ENCODE measurements at places on chromosomes 2 and 18.

DNA sequence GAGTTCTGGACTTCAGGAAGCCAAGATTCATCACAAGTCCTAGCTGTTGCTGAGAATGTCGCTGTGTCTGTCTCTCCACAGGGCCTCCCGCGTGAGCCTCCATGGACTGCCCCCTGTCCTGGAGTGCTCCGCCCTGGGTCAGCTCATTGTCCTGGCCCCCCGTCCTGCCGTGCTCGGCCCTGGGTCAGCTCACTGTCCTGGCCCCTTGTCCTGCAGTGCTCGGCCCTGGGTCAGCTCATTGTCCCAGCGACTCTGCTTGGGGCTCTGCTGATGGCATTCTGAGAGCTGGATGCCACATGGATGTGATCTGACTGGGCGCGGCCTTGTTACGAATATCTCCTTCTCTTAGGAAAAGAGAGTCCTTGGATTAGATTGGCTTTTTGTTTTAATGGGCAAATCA lies 78.5 kb downstream of the EIPR1 start:
- no peak for DNase-seq

DNA sequence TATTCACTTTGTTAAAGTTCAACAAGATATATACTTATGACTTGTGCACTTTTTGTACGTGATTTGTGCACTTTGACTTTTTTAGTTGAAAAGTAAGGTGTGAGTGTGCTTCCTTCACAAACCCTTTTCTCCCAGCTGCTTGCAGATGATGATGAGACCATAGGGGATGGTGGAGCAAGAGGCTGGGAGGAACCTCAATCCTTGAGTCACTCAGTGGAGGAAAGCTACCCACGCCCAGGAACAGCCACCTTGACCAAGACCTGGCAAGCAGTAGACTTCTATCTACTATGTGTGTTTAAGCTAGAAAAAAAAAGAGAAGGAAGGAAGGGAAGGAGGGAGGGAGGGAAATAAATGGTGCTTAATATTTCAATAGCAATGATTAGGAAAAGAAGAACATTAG lies 25.2 kb upstream of the TAF1B start:
- no peak for DNase-seq

GRCh38 chr2:241064008-241064801 lies 37.9 kb downstream of the MTERF4 start:
- no peak for DNase-seq

DNA sequence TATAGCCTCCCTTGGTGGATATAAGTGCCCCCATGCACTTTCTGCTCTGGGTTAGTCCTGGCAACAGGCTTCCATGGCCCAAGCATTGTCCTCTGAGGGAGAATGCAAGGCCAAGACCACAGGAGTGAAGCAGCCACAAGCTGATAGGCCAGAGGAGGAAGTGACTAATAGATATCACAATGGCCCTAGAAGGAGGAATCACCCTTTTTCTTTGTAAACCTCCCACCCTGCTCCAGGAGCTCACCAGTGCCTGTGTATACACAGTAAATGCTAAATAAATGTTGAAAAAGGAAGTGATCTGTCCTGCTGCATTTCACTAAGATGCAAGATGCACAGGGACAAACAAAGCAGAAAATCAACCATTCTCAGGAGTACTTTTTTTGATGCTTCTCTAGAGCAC lies 49.7 kb upstream of the ABCA12 start:
- no peak for DNase-seq

DNA sequence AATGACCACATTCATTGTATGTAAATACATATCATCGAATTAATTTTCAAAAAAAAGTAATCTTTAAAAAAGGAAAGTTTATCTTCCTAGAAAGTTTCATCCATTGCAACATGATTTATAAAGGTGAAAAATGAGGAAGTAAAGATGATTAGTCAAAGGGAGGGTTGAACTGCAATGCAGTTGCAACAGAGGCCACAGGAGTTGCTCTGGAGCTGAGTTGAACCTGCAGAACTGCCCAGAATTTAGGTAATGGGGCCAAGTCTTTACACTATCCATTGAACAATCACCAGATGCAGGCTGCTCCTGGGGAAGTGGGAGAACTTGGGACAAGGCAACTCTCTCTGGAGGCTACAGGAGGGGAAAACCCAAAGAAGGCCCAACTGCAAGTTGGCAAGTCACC lies 390.7 kb downstream of the METTL4 start:
- DNase-seq: no peak

DNA sequence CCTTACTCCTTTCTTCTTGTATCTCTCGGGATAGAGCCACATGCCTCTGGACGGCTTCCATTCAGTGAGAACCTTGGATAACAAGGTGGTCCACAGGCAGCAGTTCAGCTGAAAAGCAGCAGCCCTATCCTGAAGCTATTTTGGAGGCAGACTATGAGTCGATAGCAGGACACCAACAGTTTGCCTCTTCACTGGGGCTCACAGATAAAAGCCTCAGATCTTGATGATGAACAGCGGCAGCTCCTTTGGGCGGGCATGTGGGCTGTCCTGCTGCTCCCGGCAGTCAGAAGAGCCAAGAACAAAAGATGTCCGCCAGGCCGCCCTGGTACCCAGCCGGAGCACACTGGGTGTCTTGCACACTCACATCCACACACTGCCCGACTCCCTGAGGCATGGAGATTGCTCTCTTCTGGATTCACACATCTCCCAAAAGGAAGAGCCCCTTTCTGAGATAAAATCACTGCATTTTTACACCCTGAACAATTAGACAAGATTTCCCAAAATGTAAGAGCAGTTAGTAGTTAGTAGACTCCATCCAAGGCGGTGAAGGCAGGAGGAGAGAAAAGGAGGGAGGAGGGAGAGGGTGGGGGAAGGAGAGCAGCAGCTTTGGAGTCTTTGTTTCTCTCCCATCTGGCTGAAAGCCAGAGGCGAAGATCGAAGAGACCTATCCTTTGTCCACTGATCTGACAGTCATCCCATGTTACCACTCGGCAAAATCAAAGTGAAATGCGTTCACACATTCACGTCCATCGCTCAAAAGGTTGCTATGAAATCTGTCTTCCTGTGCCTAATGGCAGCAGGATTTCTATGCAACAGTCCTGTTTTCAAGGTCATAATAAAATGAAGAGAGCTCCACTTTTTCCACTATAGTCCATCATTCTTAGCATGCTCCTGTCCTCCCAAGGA lies 90.1 kb upstream of the KLF7 start:
- DNase-seq: no peak

GRCh38 chr18:70363861-70364260 lies 75.0 kb downstream of the SOCS6 start:
- DNase-seq: no peak

GRCh38 chr2:3533836-3534235 lies 14.5 kb upstream of the ADI1 start:
- no peak for DNase-seq

DNA sequence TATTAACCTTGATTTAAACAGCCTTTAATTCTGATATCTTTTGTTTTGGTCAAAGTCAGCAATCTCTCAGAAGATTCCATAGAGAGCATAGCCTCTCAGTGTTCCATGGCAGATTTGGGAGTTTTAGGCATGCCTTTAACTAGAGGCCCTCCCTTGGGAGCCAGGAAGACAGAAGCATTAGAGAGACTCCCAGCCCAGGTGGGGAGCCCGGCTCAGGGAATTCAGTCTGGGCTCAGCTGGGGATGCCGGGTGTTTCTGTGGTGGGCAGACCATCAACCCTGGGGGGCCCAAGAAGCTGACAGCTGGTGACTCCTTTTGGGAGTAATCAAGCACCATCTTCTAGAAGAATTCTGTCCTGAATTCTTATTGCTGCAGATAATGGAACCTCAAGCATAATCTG lies 99.7 kb upstream of the CELF4 start:
- no peak for DNase-seq

DNA sequence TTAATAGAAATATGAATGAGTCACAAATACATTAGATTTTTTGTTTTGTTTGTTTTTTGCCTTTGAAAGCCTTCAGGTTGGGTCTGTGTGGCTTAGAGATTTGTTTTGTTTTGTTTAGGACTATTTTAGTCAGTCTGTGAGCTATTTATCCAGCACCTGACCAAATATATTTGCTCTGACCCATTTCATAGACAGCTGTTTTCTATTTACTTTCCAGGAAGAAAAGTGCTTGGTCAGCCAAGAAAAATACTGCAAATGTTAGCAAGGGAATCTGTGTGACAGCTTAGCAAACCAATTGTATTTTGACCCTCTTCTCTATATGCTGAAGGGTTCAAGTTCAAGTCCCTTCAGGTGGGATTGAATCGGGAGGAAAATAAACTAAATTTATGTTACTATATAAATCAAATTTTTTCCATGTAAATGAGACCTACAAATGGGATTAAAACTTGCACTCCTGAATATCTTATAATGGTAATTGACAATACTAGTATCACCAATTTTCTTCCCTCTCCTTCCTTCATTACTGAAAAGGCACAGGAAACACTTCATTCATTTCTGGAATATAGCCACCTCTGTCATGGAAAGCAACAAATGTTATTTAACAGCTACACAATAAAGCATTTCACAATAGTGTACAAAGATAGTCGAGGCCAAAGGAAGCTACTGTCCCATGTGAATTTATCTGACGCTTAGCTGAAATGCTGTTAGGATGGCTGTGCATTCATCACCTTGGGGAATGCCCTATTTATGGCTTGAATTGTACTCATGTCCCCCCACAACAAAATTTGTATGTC lies 23.1 kb upstream of the KLF7 start:
- no peak for DNase-seq

DNA sequence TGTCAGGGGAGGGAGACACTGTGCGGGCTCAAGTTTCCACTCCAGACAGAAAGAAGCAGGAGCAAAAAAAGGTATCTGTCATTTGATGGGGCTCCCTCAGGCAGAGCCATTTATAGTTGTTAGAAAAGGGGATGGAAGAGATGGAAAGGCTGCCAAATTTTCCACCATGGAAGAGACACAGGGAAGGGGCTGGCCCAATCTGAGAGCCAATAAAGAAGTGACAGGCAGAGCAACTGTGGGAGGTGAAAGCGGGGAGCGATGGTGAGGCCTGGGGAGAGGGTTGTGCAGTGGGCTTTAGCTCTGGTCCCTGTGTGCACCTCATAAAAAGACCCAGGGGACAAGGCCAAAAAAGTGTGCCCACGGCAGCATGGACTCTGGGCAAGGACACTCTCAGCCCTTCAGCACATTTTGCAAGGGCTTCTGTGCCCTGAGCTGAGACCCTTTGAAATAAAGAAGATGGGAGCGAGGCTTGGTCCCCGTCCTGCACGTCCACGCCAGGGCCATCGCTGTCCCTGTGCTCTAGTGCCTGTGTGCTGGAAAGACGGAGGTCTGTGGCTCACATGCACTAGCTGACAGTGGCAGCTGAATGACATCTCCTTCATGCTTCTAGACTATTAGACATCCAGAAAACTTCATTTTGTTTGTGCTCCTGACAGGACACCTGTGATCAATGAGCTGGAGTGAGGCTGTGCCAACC lies 456.7 kb upstream of the HS6ST1 start:
- no peak for DNase-seq

GRCh38 chr2:237128026-237128703 lies 42.5 kb downstream of the COPS8 start:
- DNase-seq: peak; percentile 45

DNA sequence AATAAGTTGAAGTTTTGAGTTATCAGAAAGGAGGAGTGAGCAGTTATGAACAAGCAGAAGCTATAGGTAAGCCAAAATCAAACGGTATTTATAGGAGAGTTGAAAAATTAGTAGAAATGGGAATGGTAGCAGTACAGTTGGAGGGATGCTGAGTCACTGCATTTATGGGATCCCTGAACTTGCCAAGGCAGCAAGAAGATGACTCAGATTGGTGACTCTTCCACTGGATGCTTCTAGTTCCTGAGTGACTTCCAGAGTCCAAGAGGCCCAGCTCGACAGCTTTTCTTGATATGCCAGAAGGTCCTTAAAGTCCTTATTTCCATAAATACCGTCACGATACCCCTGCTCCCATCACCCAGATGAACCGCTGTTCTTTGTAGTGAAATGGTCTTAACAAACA lies 31.1 kb upstream of the ACTR3 start:
- DNase-seq: no peak

- DNase-seq: no peak
Observed at GRCh38 chr18:56517196-56517595, 121.2 kb downstream of the TXNL1 start.

DNA sequence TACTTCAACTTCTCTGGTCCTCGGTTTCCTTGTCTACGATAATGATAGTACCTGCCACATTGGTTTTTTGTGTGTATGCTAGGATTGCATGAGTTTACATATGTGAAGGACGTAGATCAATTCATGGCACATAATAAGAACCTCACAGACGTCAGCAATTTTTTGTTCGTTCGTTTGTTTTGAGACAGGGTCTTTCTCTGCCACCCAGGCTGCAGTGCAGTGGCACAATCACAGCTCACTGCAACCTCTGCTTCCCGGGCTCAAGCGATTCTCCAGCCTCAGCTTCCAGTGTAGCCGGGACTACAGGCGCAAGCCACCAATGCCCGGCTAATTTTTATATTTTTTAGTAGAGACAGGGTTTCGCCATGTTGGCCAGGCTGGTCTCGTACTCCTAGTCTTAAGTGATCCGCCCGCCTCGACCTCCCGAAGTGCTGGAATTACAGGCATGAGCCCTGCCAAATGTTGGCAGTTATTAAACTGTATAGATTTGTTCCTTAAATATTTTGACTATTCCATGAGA lies 756 bp upstream of the SLC35F5 start:
- no peak for DNase-seq

- DNase-seq: no peak
Observed at GRCh38 chr2:240905176-240905781, 857 bp upstream of the CROCC2 start.

- DNase-seq: no peak
Observed at GRCh38 chr2:207279520-207279919, 113.8 kb upstream of the KLF7 start.

GRCh38 chr2:194104687-194105086 lies 1552.3 kb upstream of the SLC39A10 start:
- DNase-seq: peak; percentile 20

GRCh38 chr18:46622999-46623398 lies 34.0 kb downstream of the LOXHD1 start:
- DNase-seq: peak; percentile 11

DNA sequence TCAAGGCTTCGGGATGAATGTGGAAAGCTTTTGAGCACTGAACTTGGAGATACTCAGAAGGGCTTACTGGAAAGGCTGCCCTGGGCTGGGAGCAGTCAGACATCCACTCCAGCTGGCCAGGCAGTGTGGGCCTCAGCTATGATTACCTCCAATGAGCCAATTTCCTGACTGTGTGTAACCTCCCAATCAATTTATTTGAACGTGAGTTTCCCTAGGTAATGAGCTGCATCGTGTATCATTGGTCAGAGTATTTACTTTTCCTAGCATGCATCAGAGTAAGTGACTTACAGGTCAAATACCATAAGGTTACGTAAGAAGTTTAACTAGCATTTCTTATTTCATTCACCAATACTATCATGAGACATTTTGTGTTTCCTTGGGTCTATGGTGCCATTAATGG lies 11.0 kb upstream of the CTAGE1 start:
- DNase-seq: no peak

DNA sequence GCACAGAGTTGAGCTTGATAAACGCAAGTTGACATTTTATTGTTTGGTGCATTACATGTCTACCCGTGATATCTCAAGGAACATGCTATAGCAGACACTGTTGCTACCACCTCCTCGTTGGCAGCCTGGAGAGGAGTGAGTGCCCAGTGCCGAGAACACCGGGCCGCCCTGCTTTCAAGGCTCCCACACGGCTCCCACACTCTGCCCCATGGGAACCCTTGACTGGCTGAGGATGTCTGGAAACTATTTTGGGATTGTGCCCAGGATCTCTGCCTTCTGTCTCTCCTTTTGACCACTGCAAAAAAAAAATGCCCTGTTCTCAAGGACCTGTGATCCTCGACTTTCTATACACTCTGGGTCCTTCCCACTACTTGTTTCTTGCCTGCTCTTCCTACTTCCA lies 21.1 kb downstream of the TET3 start:
- DNase-seq: no peak

- no peak for DNase-seq
Observed at GRCh38 chr2:135409436-135409835, 121.6 kb downstream of the ZRANB3 start.
